HT-29 (cell line): ENCODE measurements at places on chromosomes 4 and X.

DNA sequence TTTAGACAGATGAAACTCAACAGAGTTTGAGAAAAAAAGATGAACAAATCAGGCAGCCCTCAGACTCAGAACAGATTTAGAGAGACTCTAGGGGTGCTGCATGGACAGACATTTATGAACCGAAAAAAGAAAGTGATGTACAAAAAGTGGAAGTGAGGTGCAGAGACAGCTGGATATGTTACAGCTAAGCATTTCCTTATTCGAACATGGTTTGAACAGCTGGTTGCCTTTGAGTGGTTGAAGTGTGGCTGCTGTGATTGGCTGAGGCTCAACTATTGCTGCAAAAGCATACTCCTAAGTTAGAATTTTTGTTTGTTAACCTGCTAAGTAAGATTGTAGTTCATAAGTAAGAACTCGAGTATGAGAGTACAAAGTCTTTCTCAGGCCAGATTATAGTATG is 331.5 kb upstream of the PABPC4L start:
- no peak for DNase-seq

- DNase-seq: no peak
These were observed 836.0 kb downstream of the TRIML1 start for GRCh38 chr4:188975271-188975670.

DNA sequence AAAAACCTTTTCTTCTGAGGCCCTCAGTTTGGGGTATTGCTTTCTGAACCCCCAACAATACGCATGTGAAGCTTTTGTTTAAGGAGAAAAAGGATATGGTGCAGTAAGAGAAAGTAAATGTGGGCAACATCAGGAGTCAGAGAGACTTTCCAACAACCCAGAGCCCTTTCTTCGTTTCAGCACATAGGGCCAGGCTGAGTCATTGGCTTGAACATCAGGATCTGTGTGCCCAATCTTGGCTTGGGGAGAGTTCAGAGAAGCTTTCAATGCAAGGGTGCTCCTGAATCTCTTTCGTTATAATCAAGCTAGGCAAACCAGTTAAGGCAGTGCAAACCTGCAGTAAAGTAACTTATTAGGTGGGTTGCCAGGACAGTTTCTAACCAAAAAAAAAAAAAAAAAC is 191.2 kb downstream of the FRMPD4 start:
- no peak for DNase-seq

GRCh38 chr4:166512267-166512666 is 639.2 kb downstream of the TLL1 start:
- no peak for DNase-seq

GRCh38 chrX:49103637-49104036 is 19.9 kb downstream of the GPKOW start:
- DNase-seq: no peak

GRCh38 chr4:17475481-17475880 is 36.4 kb downstream of the QDPR start:
- DNase-seq: no peak

DNA sequence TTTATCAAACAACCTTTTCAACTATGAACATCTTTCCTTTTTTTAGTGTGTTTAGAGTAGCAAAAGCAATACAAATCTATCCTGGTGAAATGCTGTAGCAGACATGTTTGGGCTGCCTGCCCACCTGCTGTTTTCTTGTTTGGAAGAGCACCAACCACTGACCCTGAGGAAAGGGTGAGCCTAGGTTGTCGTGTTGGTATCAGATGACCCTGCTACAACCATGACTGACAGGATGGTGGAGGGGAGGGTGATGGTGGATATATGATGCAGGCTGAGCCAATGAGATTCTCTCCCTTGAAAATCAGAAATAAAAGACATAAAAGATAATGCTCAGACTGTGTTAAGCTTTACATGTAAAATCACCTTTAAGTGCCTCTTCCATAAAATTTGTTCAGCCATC is 201.2 kb downstream of the NPNT start:
- DNase-seq: no peak

GRCh38 chr4:38058151-38058550 is 98.0 kb downstream of the PTTG2 start:
- no peak for DNase-seq

DNA sequence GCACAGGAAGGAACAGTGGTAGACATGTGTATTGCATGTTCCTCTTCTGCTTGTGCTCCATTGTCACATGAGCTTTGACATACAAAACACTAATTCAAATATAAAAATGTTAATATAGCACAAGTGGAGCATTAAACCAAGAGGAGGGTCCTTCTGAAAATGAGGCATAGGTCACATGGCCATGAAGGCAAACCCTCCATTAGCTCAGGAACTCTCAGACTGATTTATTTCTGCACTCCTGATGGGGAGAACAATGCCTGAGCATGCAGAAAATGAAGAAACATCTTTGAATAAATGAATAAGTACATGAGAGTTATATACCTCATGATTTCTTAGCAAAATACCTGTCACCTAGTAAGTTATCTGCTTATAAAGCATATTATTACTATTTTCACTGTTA is 769.2 kb upstream of the EPHA5 start:
- no peak for DNase-seq

- no peak for DNase-seq
These were observed 185.5 kb upstream of the PITX2 start for GRCh38 chr4:110808351-110808878.

GRCh38 chr4:112752510-112752909 is 115.6 kb downstream of the LARP7 start:
- no peak for DNase-seq

DNA sequence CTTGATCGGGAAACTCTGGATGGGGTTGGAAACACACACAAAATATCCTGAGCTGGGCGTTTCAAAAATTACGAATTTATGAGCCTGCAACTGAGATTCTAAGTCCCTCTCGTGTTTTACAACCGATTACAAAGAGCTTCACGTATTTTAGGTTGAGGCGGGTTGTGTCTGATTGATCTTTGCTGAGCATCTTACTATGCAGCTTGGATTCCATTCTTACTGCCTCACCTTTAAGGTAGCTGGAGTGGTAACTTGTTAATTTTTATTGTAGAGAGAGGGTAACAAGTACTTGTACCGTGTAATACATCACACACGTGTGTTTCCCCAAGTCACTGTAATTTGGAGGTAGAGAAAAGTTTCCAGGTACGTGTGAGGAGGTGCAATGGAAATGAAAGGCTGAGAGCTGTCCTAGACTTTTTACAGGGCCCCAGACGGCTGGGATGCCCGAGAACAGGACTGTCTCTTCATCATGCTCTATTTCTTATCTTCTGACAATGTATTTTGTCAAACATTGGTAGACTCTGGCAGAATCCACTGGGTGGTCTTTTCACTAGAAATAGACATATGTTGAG is 97.8 kb upstream of the TENM3 start:
- peak; percentile 13 for DNase-seq

- peak; percentile 65 for DNase-seq
These were observed 108.7 kb downstream of the DHRSX start for GRCh38 chrX:2391869-2392606.

DNA sequence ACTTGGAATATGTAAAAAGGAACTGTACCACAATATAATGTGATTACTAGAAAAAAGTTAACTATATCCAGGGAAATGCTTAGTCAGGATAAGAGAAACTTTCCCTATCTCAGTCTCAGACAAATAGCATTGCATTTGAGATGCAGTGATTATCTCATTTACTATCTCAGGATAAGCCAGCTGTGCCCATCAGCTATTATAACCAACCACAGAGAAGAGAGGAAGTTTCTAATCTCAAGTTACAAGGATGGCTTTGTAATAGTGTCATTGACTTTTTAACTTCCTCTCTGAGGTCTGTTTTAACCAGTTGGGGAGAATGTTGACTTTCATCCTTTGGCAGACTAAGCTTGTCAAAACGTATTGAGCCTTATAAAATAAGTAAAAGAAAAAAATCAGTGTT is 56.5 kb downstream of the SNX25 start:
- no peak for DNase-seq
